ENCODE measurements at places on chromosomes 3 and 15.

DNA sequence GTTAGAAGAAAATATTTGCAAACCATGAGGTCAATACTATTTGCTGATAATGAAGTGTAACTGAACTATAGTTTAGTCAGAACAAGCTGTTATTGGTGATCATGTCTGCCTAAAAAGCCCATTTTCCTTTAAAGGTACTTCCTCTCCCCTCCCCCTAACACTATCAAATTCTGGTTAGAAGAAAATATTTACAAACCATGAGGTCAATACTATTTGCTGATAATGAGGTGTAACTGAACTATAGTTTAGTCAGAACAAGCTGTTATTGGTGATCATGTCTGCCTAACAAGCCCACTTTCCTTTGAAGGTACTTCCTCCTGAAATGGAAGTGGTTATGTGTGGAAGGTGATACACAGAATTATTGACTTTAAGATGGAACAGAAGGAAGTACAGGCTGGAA is 46.9 kb downstream of the PROS1 start:
- DNase-seq, result no peak

- no peak for DNase-seq
These were observed 775 bp upstream of the CCDC39 start for GRCh38 chr3:180680097-180680430.

- no peak for DNase-seq
These were observed 42.5 kb upstream of the SNRK start for GRCh38 chr3:43243590-43244587.

GRCh38 chr3:107848351-107848915 is 242.4 kb downstream of the CD47 start:
- no peak for DNase-seq

GRCh38 chr3:153631102-153631501 is 469.1 kb downstream of the RAP2B start:
- no peak for DNase-seq

DNA sequence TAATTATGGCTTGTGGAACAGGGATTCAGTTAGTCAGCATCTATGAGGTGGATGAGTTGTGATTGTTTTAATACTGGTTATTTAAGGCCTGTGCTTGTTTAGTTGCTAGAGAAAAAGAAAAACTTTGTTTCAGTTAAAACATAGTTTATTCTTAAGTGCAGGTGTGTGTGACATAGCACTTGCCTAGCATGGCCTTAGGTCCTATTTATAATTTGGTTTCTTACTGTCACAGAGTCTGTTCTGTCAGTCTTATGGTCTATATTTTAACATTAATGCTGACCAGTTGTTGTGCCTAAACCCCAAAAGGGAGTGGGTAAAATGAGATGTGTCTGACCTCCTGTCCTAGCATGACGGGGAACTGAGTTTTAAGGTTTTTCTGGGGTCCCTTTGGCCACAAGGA is 486.3 kb downstream of the ZIC1 start:
- no peak for DNase-seq

- no peak for DNase-seq
These were observed 94.0 kb downstream of the WDR76 start for GRCh38 chr15:43920815-43921214.

- DNase-seq, result no peak
These were observed 217.7 kb downstream of the CDIN1 start for GRCh38 chr15:36797128-36797527.

GRCh38 chr3:171516765-171517164 is 56.6 kb upstream of the TNIK start:
- peak; percentile 61 for DNase-seq

- no peak for DNase-seq
These were observed 97.5 kb downstream of the BDH1 start for GRCh38 chr3:197458179-197458707.

DNA sequence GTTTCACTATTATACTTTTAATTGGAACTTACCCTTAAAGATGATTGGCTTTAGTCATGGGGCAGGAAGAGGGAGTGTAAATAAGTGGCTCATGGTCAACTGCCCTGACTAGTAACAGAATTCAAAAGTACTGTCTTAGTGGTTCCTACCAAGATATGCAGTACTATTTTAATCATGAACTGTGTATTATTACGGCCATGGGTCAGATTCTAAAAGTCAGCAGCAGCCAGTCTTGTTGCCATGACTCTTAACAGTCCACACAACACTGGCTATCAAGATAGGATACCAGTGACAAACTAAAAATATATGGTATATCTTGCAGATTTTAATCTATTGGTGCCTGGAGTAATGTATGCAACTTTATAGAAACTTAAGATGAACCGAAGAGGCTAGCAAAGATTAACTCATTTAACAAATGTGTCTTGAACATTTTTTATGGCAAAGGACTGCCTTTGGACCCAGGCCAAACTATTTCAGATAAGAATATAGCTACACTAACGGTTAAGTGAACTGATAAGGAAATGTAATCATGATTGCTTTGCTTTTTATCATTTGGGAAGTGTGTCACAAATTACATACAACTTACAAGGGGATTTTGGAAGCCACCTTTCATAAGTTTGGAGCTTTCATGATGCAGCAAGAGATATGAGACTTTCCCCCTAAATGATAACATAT is 163.7 kb downstream of the TCF12 start:
- peak; percentile 81 for DNase-seq

DNA sequence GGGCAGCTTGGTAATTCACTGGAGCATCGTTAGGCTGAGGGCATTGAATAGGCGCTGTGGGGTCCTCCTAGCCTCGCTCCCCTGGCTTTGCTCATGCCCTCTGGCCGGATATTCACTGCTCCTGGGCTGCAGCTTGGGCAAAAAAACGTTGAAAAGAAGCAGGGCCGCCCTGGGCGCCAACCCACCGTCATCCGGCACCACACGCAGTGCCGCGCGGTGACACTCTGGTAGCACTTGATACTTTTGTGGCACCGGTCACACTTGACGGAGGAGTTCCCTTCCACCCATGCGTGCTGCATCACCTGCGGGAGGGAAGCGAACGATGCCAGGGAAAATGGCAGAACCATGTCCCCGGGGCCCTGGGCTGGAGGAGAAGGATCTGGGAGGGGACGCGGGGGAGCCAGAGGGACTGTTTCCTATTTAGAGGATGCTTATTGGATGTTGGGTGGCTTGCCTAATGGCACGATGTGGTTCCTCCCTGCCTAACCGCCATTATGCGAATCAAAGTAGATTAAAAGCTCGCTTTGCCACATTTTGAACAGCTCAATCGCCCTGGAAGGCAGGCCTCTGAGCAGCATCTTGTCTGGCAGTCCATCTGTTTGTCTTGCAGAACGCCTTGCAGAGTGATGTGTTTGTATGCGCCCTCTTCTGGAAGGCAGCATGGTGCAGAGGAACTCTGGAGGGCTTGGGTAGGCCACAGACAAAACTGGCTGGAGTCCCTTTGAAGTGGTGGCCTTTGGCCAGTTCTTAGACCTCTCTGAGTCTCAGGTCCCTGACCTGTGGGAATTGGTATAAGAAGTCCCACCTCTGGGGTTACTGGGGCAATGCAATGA is 93.2 kb downstream of the DGKG start:
- DNase-seq, result peak; percentile 17

DNA sequence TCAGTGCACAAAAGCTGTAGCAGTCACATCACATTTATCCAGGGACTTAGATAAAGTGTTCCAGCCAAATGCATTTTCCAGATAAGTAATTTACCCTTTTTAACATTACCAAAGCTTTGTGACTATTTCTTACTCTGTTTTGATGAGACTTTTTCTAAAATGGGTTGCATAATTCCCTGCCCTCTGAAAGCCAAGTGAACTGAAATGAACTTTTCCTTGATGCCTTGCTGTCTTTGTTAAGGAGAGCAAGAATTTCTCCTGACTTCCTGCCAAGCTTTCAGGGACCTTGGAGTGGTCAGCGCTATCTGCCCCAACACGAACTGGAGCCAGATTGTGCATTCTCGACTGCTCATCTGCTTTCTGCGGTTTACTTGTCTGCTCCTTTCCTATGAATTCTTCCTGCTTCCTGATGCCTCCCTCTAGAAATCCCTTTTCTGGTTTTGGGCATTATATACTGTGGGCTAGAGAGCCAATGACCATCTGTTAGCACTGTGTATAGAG is 34.8 kb downstream of the EIF4E3 start:
- DNase-seq, result no peak

- DNase-seq, result peak; percentile 8
These were observed 813.2 kb downstream of the AGBL1 start for GRCh38 chr15:86892774-86893449.

DNA sequence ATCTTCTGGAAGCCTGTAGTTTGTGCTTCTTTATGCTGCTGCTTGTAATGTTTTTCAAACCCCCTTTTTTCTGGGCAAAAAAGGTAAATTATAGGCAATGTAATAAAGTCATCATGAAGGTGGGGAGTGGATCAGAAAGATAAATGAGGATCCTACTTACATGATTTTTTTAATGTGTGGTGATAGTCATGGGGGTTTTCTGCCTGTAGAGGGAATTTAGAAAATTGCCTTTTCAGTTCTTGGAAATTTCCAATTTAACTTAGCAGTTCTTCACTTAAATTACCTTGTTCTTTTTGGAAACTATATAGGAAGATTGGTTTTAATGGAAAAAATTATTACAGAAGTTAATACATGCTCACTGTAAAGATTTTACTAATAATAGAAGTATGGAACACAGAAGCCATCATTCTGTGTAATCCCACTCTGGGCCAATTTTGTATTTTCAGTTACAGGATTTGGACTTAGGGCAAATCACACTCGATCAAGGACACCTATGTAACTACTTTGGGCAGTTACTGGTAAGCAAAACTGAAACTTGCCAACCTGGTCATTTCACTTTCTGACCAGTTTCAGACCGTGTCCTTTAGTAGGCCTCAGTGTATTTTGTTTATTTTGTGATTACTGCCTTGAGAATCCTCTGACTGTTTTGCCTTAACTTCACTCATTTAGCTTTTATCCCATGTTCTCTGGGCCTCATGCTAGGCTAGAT is 10.5 kb upstream of the SCAANT1 start:
- no peak for DNase-seq

DNA sequence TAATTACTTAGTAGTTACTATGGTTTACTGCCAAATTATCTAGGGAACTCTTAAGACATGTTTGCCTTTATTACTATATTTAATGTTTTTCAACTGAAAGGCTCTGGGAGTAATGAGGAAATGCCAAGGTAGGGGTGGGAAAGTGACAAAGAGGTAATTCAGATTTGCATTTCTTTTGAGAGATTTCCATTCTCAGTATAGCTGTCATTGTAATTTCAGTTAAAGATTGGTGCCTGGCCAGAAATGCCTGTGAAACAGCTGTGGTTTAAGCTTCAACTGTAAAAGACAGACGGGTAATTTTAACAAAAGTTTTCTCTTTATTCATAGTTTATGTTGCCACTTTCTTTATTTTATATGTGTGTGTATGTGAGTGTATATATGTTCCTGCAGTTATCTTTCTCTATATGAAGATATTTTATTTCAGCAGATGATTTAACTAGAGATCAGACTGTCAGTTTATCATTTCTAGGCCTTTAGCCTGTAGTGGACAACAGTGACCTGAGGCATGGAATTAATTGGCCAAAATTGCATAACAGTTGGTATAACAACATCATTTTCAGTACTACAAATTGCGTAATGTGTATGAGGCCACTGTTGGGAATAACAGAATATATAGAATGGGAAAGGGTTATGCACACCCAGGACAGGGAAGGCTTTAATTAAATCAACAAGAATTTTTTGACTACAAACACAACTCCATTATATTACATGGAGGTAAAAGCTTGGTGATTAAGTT is 119.0 kb downstream of the BBX start:
- peak; percentile 11 for DNase-seq

GRCh38 chr3:52891615-52892081 is 5.7 kb downstream of the STIMATE start:
- peak; percentile 83 for DNase-seq
